GM12878 (cell line): ENCODE measurements at places on chromosomes 1 and 21. TPM values are rescaled to one million over a fixed set of nuclear protein-coding genes. Genes with fewer than 3 reads are reported as not detected.

Gene FCRL6
- total RNA-seq = 0.11 TPM in 1 of 2 replicates, not detected in the other

Gene BACH1
- total RNA-seq = 25.7 TPM in 2 replicates

Gene MAB21L3
- total RNA-seq = 0.88 and 1.7 TPM in 2 replicates

Gene SPATA21
- total RNA-seq = 0.05 TPM in 2 replicates

Gene TTC22
- total RNA-seq = 4.2 and 5.1 TPM in 2 replicates

DNA sequence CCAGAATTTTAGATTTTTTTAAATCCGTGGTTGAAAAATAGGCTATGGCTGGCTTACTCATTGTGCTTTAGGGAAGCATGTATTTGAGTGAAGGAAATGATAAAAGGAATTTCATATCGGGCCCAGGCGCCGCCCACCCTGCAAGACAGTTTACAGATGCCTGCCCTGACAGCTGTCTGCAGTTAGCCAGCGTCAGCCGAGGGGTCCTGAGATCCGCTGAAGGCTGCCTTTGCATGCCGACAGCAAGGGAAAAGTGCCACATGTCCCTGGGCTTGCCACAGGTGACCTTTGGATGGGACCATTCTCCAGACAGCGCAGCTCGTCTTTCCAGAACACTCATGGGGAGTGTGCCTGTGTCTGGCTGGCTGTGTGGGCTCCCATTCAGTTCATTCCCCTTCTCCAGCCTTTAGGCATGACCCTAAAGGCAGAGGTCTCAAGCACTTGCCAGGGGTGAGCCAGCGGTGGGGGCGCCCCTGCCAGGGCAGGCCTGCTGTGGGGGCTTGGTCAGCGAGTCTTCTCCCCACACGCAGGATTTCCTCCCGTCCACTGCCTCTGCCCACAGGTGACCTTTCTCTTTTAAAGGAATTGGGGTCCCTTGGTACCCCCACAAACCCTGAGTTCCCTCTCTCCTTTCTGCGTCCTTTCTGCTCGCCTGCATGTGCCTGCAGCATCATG lies 46.1 kb upstream of the TRAPPC10 start:
- DNase-seq = no peak

DNA sequence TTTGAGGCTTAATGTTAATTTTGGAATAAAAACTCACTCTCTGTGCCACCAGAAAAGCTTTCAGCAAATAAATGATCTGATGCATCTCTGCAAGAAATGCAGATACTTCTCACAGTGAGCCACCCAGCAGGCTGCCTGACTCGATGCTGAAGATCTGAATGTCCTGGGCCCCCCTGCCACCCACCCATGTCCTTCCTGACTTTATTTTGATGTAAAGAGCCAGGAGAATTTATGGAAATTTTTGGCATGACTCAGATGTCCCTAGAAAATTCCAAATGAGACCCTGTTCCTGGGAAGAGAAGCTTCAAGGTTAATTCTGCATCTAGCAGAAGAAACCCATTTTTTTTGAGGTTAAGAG lies 62.8 kb upstream of the COA6 start:
- no peak for DNase-seq
